Stimulated activated CD8-positive, alpha-beta memory T cell treated with anti-CD3 and anti-CD28 coated beads, Interleukin-7, amount 100 ng/mL, for 24 hours (primary cell): ENCODE measurements at places on chromosomes 1 and 21.

DNA sequence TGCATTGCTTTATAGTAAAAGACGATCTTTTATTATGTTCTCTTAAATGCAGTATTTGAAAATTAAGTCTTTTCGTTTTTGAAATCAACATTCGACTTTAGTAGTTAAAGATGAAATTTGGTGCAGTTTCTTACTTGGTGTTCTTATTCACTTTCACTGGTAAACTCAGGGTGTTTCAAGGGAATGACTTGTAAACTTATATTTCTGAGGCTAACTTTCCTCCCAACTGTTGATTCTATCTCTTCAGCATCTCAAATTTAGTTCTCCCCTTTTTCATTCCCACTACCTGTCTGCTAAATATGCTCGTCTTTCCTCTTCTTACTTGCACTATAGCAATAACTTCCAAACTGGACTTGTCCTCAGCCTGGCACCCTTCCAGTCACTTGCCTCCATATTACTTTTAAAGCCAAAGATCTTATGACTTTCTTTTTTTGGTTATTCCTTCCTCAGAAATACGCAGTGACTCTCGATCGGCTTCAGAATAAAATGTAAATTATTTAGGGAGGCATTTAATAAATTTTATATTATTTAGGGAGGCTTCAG, 988 bp downstream of the SLC35A3 start:
- DNase-seq = no peak

DNA sequence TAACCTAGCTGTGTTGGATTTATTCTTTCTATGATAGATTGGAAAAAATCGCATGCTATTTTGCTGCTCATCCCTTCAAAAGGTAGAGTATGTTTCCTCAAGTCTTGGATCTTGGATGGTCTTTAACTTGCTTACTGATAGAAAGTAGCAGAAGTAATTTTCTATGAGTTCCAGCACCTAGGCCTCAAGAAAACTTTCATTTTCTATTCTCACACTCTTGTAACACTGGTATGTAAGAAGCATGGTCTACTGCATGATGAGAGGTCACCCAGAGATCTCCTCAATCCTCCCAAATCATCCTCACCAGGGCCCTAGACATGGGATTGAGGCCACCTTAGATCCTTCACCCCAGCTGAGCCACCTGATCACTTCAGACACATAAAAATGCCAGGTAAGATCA, 7.2 kb downstream of the SPTA1 start:
- DNase-seq = no peak

- no peak for DNase-seq
These were observed 57.0 kb downstream of the CHD5 start for GRCh38 chr1:6123083-6123482.

- no peak for DNase-seq
These were observed 40.9 kb upstream of the PADI1 start for GRCh38 chr1:17163789-17164666.

- no peak for DNase-seq
These were observed 109.5 kb downstream of the KCNK1 start for GRCh38 chr1:233723387-233723786.

DNA sequence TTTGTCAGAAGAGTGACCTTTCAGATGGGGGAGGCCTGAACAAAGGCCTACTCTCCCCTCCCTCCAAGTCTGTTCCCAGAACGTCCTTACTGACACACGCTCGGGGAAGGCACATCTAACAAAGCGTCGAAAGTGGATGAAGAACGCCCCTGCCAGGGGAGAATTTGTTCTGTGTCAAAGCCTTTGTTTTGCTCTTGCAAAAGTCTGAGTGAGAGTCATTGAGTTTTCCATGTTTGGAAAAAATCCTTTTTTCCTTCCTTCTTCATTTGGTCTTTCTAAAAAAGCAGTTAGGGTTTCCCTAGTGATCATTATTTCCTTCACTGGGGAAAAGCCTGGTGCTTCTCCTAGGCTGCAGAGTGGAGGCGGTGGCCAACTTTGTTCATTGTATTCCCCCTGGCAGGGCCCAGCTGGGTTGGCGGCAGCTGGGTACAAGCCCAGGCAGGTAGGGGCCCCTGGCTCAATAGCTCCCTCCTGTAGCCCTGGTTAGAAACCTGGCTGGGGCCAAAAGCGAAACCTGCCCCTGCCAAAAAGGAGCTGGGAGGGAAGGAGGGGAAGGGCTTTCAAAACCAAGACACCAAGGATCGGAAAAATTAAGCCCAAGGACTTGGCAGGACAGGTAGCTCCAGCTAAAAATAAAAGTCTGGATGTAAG, 81.1 kb downstream of the ITPKB start:
- no peak for DNase-seq

GRCh38 chr1:206105464-206105995, 11.7 kb downstream of the AVPR1B start:
- no peak for DNase-seq

- no peak for DNase-seq
These were observed 103.1 kb downstream of the ATP6V1G3 start for GRCh38 chr1:198437332-198437731.

DNA sequence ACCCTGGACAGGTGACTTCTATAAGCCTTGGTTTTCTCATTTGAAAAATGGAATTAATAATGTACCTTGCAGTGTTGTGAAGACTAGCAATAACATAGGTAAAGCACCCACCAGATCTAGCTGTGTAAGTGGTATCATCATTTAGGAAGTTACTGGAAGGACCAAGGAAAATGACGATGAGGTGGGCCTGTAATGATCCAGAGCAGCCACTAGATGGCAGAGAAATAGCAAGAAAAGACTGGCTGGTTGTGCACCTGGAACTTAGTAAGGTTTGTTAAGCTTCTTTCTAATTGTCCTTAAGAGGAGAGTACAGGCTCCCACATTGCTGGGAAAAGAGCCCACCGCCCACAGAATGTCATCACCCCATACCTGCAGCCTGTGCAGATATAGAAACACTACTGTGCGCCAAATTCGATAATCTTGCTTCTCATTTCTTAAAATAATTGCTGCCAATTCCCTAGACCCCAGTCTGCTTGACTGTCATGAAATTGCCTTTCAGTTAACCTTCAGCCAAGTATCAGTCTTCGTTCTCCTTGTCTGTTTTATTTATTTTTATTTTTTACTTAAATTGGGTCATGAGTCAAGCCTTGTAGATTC, 37.2 kb downstream of the WNT4 start:
- DNase-seq = no peak

DNA sequence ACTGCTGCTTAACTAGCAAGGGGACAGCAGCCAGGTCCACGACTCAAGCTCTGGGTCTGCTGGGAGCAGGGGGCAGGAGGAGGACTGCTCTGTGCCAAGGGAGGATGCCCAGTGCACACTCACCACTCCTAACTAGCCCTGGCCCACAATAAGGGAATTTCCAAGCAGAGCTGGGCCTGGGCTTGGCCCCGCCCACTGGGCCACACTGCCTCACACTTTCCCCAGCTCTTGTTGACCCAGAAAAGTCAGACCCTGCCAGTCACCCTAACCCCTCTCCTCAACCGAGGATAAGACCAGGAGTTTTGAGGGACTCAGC, 18.7 kb downstream of the SLC9A1 start:
- DNase-seq = no peak

- DNase-seq = no peak
These were observed 34.7 kb downstream of the SH3BP5L start for GRCh38 chr1:248791010-248791409.

DNA sequence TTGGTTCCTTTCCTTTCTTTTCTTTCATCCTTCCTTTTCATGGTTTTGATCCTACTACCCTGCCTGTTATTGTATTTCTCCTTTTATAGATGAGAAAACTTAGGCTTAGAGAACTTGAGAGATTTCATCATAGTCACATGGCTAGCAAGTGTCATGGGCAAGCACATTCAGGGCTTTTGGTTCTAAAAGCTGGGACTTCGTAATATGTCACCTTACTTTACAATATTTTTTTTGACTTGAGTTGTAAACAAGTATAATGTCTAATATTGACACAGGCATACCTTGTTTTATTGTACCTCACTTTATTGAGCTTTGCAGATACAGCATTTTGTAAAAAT, 70.7 kb downstream of the MTR start:
- DNase-seq = no peak

- no peak for DNase-seq
These were observed 54.0 kb downstream of the ALG14 start for GRCh38 chr1:95018602-95019369.

GRCh38 chr21:26946744-26947446, 20.0 kb downstream of the ADAMTS5 start:
- DNase-seq = no peak

GRCh38 chr1:14280909-14281308, 317.6 kb upstream of the KAZN start:
- no peak for DNase-seq

DNA sequence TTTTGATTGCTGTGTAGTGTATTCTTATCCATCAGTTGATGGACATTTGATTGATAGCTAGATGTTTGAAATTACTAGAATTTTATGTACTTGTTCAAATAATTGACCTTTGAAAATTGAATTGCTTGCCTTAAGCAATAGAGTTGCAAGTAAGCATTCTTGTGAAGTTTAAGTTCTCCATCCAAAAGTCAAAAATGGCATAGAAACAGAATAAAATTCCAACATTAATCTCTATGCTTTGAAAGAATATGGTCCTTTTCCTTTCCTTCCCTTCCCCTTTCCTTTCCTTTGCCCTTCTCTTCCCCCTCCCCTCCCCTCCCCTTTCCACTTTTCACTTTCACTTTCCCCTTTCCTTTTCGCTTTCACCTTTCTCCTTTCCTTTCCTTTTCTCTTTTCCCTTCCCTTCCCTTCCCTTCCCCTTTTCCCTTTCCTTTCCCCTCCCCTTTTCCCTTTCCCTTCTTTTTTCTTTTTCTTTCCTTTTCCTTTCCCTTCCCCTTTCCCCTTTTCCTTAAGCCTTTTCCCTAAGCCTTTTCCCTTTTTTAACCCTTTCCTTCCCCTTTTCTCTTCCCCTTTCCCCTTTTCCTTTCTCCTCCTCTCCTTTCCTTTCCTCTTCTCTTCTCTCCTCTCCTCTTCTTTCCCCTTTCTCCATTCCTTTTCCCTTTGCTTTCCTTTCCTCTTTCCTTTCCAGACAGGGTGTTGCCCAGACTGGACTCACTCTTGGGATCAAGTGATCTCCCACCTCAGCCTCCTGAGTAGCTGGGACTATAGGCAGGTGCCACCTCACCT, 67.4 kb downstream of the SASS6 start:
- no peak for DNase-seq

DNA sequence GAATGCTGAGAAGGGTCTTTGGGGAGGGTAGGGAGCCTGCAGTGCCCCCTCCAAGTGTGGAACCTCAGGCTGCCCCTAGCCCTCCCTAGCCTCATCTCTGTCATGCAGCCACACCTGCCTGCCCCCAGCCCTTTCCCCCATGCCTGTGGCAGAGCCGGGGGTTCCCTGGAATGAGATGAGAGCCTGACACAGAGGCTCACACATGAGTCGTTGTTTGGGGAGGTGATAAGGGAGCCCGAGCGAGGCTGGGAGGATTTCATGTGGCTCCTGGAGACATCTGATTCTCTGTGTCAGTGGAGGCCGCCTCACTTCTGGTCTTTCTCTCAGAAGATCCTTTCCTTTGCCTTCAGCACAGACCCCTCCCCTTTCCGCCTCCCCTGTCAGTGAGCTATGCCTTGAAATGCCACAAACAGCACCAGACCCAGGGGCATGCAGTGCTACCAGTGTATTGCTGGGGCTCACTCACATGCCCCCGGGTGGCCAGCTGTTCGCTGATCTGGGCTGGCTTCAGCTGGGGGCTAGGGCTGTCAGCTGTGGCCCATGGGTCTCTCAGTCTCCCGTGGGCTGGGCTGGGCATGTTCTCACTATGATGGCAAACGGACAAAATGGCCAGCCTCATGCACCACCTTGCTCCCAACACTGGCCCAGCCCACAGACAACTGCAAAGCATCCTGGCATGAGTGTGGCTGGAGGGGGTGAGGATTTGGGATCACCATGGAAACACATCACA, 102.6 kb downstream of the AJAP1 start:
- no peak for DNase-seq

GRCh38 chr1:156627313-156627880, 8.2 kb downstream of the HAPLN2 start:
- no peak for DNase-seq

DNA sequence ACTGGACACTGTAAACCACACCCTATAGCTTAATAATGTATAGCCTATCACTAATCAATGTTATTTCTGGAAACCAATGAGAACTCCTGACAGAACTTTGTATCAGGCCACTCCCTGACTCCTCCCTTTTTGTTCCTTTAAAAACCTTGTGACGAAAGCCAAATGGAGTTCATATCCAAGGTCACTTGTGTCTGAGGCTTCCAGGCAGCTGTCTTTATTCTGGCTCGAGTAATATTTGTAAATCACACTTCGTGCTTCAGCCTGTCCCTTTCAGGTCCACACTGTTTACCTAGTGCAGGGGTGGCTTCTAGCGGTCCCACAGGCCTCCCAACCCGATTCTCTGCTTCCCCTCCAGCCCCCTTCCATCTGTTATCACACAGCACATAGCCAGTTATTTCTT, 16.2 kb upstream of the CAPN9 start:
- no peak for DNase-seq

- DNase-seq = no peak
These were observed 331.6 kb downstream of the SRGAP2C start for GRCh38 chr1:121516234-121516967.
